LNCaP clone FGC (cell line): ENCODE measurements at places on chromosomes 2 and 18.

DNA sequence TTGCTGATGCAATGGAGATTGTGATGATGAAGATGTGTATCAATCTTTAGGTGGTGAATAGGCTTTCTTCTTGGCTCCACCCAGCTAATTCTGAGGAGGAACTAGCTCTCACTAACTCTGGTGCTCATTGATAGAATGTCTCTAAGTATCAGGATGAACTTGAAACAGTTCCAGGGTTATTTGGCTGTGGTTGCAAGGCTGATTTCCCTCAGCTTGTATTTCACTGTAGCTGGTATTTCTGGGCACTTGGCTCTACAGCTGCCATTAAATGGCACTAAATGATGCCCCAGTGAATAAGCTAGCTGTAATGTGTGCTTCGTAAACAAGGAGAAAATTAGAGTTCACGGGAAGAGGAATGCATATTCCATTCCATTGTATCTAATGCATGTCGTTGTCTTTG, 241.2 kb downstream of the RPIA start:
- no peak for DNase-seq

- DNase-seq: no peak
Observed at GRCh38 chr2:45869165-45869501, 217.7 kb downstream of the PRKCE start.

GRCh38 chr2:127034051-127034450, 72.9 kb downstream of the BIN1 start:
- DNase-seq: no peak

GRCh38 chr2:172460780-172461201, 33.4 kb downstream of the ITGA6 start:
- DNase-seq: no peak

- no peak for DNase-seq
Observed at GRCh38 chr2:234309431-234309830, 187.4 kb downstream of the ARL4C start.

- DNase-seq: no peak
Observed at GRCh38 chr18:37464257-37464656, 101.3 kb downstream of the CELF4 start.

DNA sequence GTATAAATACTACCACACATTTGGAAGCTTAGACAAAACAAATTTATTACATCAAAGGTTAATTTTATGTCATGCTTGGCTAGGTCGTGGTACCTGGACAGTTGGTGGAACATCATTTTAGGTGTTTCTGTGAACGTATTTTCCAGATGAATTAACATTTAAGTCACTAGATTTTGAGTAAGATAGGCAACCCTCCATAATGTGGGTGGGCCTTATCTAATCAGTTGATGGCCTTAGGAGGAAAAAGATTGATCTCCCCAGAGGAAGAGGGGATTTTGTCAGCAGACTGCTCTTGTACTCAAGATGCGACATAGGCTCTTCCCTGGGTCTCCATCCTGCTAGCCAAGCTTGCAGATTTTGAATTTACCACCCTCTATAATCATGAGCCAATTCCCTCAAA, 85.0 kb downstream of the RPRM start:
- DNase-seq: no peak

DNA sequence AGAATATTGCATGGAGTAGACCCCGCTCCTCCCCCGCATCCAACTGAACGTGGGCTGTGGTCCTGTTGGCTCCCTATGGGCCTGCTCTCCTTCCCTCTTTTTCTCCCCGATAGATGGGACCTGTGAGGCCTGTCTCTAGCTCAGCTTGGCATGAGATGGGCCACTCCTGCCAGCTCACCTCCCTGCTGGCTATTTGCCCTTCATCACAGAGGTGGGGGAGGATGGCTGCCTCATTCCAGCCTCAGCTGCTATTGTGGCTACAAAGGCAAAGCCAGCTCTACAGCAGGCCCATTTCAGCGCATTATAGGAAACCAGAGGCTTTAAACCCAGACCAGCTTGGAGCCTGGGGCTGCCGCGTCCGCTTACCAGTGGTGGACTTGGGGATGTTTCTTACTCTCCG, 313.9 kb downstream of the GBX2 start:
- no peak for DNase-seq

GRCh38 chr2:17101596-17101995, 416.6 kb downstream of the RAD51AP2 start:
- DNase-seq: no peak

GRCh38 chr18:54069729-54070128, 154.7 kb downstream of the MBD2 start:
- no peak for DNase-seq

- DNase-seq: no peak
Observed at GRCh38 chr2:20470211-20470610, 23.3 kb downstream of the RHOB start.

GRCh38 chr2:75375646-75376582, 176.6 kb upstream of the TACR1 start:
- no peak for DNase-seq

GRCh38 chr2:105297216-105297615, 32.3 kb downstream of the TGFBRAP1 start:
- DNase-seq: peak; percentile 10

DNA sequence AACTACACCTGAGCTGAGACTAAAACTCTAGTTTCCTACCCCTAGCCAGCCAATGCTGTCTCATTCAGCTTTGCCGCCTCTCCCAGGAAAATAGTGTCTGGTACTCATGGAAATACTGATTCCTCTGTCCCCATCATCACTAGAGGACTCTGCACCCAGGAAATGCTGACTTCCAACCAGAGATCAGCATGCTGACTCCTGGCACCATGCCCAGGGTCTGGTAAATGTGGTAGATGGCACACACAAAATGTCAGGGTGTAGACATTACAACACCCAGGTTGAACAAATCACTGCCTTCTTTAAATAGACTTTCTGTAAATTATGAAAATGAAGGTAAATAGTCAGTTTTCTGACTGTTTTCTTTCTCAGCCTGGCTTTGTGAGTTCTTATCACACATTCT, 307.3 kb upstream of the CHAC2 start:
- peak; percentile 11 for DNase-seq

- DNase-seq: no peak
Observed at GRCh38 chr2:86617153-86617552, 6.5 kb downstream of the RNF103 start.

DNA sequence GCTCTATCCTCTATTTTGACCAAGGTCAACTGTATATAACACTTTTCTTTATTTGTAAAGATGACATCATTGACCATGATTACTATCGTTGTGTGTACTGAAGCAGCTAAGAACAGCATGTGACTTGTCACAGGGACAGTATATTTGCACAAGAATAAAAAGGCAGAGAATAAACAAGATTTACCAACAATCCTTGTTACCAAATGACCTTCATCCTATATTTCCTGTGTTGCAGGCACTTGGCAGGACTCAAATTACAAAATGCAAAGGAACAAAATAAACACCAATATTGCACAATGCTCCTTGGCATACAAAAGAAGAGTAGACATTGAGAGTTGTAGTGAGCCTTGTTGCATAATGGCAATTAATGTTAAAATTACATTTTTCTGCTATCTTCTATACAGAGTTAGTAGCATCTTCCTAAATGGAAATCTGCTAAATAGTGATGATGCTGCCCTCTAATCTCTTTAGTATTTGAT, 61.8 kb downstream of the RFTN2 start:
- DNase-seq: peak; percentile 98
